ENCODE measurements at places on chromosomes 1 and 21. TPM values are rescaled to one million over a fixed set of nuclear protein-coding genes. Genes with fewer than 3 reads are reported as not detected.

The SMIM1 gene
- 2.1 TPM for total RNA-seq

The FAM72D gene
- total RNA-seq, result 6.3 TPM

The IVL gene
- total RNA-seq, result not detected

The OR2L5 gene
- total RNA-seq, result not detected

The DNAJC6 gene
- 5.2 TPM for total RNA-seq

The PRDM16 gene
- total RNA-seq, result 0.09 TPM

The LIN28A gene
- 0.03 TPM for total RNA-seq

The ARHGEF16 gene
- 4.7 TPM for total RNA-seq

The TRMT1L gene
- 12.8 TPM for total RNA-seq
